ENCODE measurements at places on chromosomes 2 and 18. TPM values are rescaled to one million over a fixed set of nuclear protein-coding genes. Genes with fewer than 3 reads are reported as not detected.

FN1 gene
- 49.1 TPM for total RNA-seq

MOGAT1 gene
- total RNA-seq = not detected

DNA sequence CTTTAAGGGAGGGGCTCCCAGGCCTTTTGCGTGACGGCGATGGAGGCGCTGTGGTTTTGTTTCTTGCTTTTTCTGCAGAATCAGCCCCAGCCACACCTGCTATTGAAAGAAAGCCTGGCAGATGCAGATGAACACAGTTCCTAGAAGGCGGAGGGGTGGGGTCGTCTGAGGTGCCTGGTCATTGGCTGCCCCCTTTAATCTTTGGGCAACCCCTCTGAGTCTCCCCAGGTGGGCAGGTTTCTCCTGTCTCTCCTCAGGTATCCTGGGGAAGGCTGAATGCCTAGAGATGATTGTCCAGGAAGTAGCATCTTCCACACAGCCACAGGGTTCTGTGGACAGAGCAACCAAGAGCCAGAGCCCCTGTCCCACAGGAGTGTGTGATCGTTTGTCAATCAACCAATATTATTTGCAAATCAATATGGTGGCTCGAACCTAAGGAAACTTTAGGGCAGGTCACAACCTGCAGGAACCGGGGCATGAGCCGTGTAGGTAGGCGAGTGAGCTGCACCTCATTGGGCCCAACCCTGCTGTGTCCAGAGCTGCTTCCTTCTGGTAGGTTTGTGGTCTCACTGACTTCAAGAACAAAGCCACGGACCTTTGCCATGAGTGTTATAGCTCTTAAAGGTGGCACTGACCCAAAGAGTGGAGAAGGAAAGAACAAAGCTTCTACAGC, 104.3 kb downstream of the NDUFA10 start:
- no peak overlapping the region for H3K27ac ChIP-seq
- no peaks in the 10 kb centered on the region for H3K27me3 ChIP-seq
- H3K4me1 ChIP-seq = no peaks in the 10 kb centered on the region
- H3K36me3 ChIP-seq = no peaks in the 10 kb centered on the region
- peak; percentile 29 for DNase-seq
- H3K4me3 ChIP-seq = no peak overlapping the region

METAP1D gene
- total RNA-seq = 5.9 TPM

GRCh38 chr18:37864122-37864521, 298.5 kb upstream of the CELF4 start:
- DNase-seq = no peak
- H3K27me3 ChIP-seq = no peaks in the 10 kb centered on the region
- H3K4me3 ChIP-seq = no peak overlapping the region
- no peaks in the 10 kb centered on the region for H3K4me1 ChIP-seq

GRCh38 chr2:176079831-176080539, 3.8 kb downstream of the EVX2 start:
- no peak overlapping the region for H3K27ac ChIP-seq
- H3K27me3 ChIP-seq = peaks cover 100% of the 10 kb centered on the region
- DNase-seq = no peak
- peak overlapping the region; percentile 41 for H3K4me3 ChIP-seq
- no peaks in the 10 kb centered on the region for H3K36me3 ChIP-seq
- H3K4me1 ChIP-seq = peaks cover 36% of the 10 kb centered on the region

GRCh38 chr2:46388881-46389280, 90.5 kb upstream of the TMEM247 start:
- H3K27ac ChIP-seq = no peak overlapping the region
- no peak for DNase-seq
- no peaks in the 10 kb centered on the region for H3K27me3 ChIP-seq
- no peak overlapping the region for H3K4me3 ChIP-seq

Measured in suprapubic skin (tissue), 4 donors.